ENCODE measurements at places on chromosomes 13 and 19.

GRCh38 chr13:105821337-105821736 lies 714.1 kb downstream of the EFNB2 start:
- H3K4me1 ChIP-seq: no peaks in the 10 kb centered on the region
- no peak overlapping the region for H3K4me3 ChIP-seq
- no peak overlapping the region for H3K27ac ChIP-seq
- H3K27me3 ChIP-seq: no peaks in the 10 kb centered on the region
- no peak for DNase-seq
- H3K36me3 ChIP-seq: no peaks in the 10 kb centered on the region

- peak; percentile 100 for DNase-seq
- H3K27me3 ChIP-seq: no peaks in the 10 kb centered on the region
- H3K36me3 ChIP-seq: peaks cover 6% of the 10 kb centered on the region
- peak overlapping the region; percentile 22 for H3K4me3 ChIP-seq
- peak overlapping the region; percentile 99 for H3K27ac ChIP-seq
- H3K4me1 ChIP-seq: peaks cover 85% of the 10 kb centered on the region
Measured at GRCh38 chr19:38658462-38659306, 11.2 kb downstream of the ACTN4 start.

DNA sequence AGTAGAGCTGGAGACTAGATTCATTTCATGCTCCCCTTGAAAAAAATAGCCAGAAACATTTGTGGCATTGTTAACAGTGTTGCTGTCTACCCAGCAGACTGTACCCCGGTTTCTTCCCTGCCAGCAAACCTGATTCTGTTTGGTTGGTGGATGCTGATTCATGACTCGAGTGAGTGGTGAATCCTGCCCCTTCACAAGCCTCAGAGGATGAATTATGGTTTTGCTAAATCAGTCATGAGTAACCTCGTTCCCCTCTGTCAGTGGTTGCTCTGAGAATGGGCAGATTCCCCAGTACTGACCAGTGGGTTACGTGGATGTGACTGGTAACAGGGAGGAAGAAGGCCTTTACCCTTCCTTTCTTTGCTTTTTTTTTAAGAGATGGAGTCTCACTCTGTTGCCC lies 10.1 kb downstream of the NLRP12 start:
- no peak overlapping the region for H3K27ac ChIP-seq
- no peaks in the 10 kb centered on the region for H3K36me3 ChIP-seq
- H3K4me1 ChIP-seq: no peaks in the 10 kb centered on the region
- peak; percentile 43 for DNase-seq
- H3K27me3 ChIP-seq: no peaks in the 10 kb centered on the region

- H3K27me3 ChIP-seq: no peaks in the 10 kb centered on the region
- DNase-seq: no peak
- H3K4me1 ChIP-seq: peaks cover 3% of the 10 kb centered on the region
- no peak overlapping the region for H3K27ac ChIP-seq
- no peak overlapping the region for H3K4me3 ChIP-seq
Measured at GRCh38 chr19:21326169-21326568, 3.0 kb downstream of the ZNF708 start.

GRCh38 chr13:51599444-51600176 lies 15.3 kb downstream of the WDFY2 start:
- no peaks in the 10 kb centered on the region for H3K27me3 ChIP-seq
- no peak overlapping the region for H3K27ac ChIP-seq
- peaks cover 3% of the 10 kb centered on the region for H3K36me3 ChIP-seq
- no peaks in the 10 kb centered on the region for H3K4me1 ChIP-seq

- no peaks in the 10 kb centered on the region for H3K36me3 ChIP-seq
- H3K4me1 ChIP-seq: no peaks in the 10 kb centered on the region
- no peak for DNase-seq
- no peak overlapping the region for H3K4me3 ChIP-seq
Measured at GRCh38 chr19:14809272-14810057, 25.5 kb downstream of the OR7A5 start.

Measured in astrocyte (in vitro differentiated cells and primary cell).